Hair follicle dermal papilla cell (primary cell): ENCODE measurements at places on chromosomes 1 and 21. TPM values are rescaled to one million over a fixed set of nuclear protein-coding genes. Genes with fewer than 3 reads are reported as not detected.

LCE3E gene
- not detected in 2 replicates for total RNA-seq

GPR153 gene
- 15.1 and 18.3 TPM in 2 replicates for total RNA-seq

KCNE2 gene
- total RNA-seq = 0.16 TPM in 1 of 2 replicates, not detected in the other

LENEP gene
- total RNA-seq = not detected in 2 replicates

KRTAP12-2 gene
- not detected in 2 replicates for total RNA-seq

H6PD gene
- 49.4 and 73.3 TPM in 2 replicates for total RNA-seq

LTN1 gene
- 25.4 and 31.5 TPM in 2 replicates for total RNA-seq

CCDC24 gene
- 3.0 and 3.1 TPM in 2 replicates for total RNA-seq

RRP1B gene
- total RNA-seq = 22.6 and 28.2 TPM in 2 replicates

HSPA6 gene
- total RNA-seq = under 0.01 TPM in 1 of 2 replicates, not detected in the other

CELA2A gene
- not detected in 2 replicates for total RNA-seq

MLLT11 gene
- 2.3 and 2.8 TPM in 2 replicates for total RNA-seq

DNAJC8 gene
- total RNA-seq = 44.5 and 51.7 TPM in 2 replicates

MAP3K21 gene
- total RNA-seq = 0.36 and 0.49 TPM in 2 replicates

SPRR3 gene
- total RNA-seq = not detected in 2 replicates

PLA2G2D gene
- not detected in 2 replicates for total RNA-seq

NUDT17 gene
- 4.9 and 9.2 TPM in 2 replicates for total RNA-seq

CRB1 gene
- total RNA-seq = 0.12 and 0.49 TPM in 2 replicates

RAB25 gene
- total RNA-seq = not detected in 2 replicates

FALEC gene
- total RNA-seq = not detected in 2 replicates

UBL4B gene
- 2.3 and 7.5 TPM in 2 replicates for total RNA-seq

AMPD1 gene
- not detected in 2 replicates for total RNA-seq

ITLN1 gene
- total RNA-seq = not detected in 2 replicates

AUNIP gene
- 1.6 and 1.8 TPM in 2 replicates for total RNA-seq
